ENCODE measurements at places on chromosomes 11 and 22. TPM values are rescaled to one million over a fixed set of nuclear protein-coding genes. Genes with fewer than 3 reads are reported as not detected.

The ELP4 gene
- total RNA-seq, result 15.6 TPM

The SYCE3 gene
- total RNA-seq, result not detected

The LRRC4C gene
- 1.2 TPM for total RNA-seq

The MS4A4A gene
- not detected for total RNA-seq

The DCUN1D5 gene
- total RNA-seq, result 37.9 TPM

The EWSR1 gene
- total RNA-seq, result 205 TPM

The DUSP18 gene
- total RNA-seq, result 9.0 TPM
